ENCODE measurements at places on chromosomes 12 and 14.

DNA sequence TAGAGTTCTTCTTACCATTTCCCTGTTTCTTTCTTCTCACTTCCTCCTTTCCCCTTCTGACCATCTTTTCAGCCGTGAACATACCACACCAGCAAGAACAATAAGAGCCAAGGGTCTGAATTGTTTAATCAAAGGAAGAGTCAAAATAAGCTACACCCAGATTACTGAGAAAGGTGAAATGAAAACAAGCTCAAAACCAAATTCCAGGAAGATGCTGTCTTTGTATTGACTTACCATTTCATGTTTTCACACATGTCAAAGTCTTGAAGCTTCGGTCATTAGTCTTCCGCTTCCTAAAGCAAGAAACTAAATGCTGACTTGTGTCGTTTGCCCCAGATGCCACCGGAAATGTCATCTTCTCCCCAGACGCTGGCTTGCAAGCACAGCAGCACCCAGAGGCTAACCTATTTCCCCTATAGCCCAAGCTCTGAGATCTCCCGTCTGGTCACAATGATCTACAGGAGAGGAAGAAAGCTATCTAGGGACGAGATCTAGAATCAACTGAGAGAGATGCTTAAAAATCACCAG lies 136.5 kb upstream of the AMIGO2 start:
- no peak for DNase-seq

- no peak for DNase-seq
Observed at GRCh38 chr12:116456330-116457082, 102.7 kb upstream of the MAP1LC3B2 start.

GRCh38 chr14:59276235-59276634 lies 87.8 kb downstream of the DAAM1 start:
- DNase-seq, result no peak

DNA sequence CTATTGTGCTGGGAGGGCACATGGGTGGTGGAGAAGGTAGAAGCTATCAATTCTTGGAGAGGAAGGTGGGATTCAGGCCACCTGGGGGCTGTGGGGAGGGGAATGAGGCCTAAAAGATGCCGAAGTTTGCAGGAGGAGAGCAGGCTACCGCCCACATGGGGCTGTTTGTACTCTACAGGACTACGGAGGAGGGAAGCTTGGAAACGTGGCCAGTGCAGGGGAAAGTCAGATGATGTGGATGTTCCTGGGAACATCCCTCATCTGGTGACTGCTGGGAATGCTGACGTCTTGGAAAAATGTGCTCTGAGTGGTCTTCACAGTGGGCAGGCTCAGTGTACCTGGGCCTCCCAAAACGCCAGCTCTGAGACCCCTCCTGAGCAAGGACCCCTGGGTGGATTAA lies 78.5 kb downstream of the TNFAIP2 start:
- DNase-seq, result no peak

- no peak for DNase-seq
Observed at GRCh38 chr14:33163109-33163508, 224.4 kb downstream of the NPAS3 start.

- no peak for DNase-seq
Observed at GRCh38 chr14:53209370-53209769, 56.2 kb upstream of the DDHD1 start.

- peak; percentile 91 for DNase-seq
Observed at GRCh38 chr14:60247994-60248696, 876 bp upstream of the PPM1A start.

- DNase-seq, result no peak
Observed at GRCh38 chr12:92876496-92876895, 52.6 kb downstream of the EEA1 start.

DNA sequence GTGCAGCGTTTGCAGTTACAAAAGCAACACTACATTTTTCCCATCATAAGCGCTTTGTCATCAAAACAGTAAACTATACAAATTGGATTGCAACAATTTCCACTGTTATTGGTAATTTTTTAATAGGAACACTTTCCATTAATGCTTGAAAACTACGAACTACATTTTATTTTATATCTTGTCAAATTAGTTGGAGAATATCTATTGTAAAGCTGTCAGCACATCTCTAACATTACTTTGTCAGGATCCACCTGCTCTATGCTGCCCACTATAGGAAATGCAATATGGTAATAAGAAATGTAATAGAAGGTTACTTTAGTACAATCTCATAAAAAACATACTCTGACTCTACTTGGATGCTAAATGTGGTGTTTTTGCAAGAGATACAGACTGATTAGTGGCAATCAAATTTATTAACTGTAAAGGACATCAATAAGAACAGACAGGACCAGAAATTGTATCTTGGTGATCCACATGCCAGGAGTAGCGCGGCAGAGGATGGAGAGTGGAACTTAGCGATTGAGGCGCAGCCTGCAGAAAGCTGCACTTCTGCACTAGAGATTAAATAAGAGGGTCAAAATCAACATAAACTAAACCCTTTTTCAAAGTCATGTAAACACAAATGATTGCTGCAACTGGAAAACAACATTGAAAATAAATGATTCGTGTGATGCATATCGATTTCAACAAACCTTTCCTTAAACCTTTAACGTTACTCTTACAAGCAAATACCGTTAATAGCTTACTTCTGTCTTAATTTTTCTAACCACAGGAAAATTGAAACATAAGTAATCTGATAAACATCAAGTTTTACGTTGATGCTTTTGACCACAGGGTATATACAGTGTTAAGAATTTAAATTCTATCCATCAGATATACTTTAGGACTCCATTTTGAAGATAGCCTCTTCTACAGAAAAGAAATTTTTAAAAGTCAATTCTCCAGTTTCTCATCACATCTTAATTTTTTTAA lies 3.6 kb upstream of the ARID2 start:
- DNase-seq, result peak; percentile 7

- DNase-seq, result no peak
Observed at GRCh38 chr12:53676656-53677015, 753 bp upstream of the ATP5MC2 start.

GRCh38 chr12:89379839-89380467 lies 27.7 kb upstream of the DUSP6 start:
- no peak for DNase-seq

DNA sequence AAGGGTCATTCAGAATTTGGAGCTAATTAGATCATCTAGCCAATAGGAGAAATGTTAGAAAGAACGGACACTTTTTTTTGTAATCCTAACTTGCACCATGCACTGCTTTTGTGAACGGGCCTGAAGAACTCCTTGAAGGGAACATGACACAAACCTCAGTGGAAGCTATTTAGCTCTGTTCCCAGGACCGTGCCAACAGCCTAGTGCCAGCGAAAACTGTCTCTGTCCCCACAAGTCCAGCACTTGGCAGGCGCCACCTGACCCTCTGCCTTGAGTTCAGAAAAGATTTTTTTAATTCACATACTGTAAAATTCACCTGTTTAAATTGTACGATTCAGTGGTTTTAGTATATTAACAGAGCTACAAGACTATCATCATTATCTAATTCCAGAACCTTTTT lies 31.3 kb upstream of the KCNA5 start:
- DNase-seq, result no peak

DNA sequence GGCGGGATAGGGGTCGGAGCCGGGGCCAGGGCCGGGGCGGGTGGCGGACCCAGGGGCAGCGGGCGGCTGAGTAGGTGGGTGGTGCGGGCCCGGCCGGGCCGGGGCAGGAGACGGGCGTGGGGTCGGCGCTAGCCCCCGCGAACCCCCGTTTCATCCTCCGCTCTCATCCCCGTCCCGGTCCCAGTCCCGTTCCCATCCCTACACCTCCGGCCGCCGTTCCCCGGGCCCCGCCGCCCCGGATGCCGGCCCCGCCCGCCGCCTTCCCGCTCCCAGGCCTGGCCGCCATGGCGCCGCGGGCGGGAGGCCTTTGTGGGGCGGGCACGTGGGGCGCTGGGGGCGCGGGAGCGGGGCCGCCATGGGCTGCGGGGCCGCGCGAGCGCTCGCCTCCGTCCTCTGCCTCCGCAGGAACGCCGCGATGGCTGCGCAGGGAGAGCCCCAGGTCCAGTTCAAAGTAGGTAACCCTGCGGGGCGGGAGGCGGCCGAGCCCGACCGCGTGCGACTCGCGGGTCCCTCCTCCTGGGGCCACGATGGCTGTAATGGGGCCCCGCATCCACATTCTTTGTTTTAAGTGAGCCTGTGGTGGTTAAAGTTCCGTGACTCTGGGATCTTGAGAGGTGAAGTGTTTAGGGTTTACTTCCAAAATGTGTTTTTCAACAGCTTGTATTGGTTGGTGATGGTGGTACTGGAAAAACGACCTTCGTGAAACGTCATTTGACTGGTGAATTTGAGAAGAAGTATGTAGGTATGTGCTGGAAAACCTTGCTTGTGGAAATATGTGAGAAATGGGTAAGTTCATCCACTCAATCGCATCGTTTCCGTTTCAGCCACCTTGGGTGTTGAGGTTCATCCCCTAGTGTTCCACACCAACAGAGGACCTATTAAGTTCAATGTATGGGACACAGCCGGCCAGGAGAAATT lies 572 bp downstream of the RAN start:
- peak; percentile 31 for DNase-seq

DNA sequence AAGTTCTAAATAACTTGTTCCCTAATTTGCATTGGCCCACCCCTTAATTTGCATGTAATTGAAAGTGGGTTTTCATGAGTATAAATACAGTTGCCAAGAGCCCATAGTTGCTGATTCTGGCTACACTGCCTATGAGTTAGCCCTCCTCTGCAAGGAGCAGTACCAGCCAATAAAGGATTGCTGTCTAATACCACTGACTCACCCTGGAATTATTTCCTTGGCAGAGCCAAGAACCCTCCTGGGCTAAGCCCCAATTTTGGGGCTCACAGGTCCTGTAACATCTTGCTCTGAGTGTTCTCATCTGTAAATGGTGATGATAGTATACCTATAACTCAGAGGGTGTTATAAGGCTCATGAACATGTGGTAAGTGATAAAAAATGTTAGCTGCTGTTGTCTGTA lies 6.8 kb downstream of the TTC8 start:
- no peak for DNase-seq

GRCh38 chr12:116207274-116207673 lies 70.2 kb downstream of the MED13L start:
- no peak for DNase-seq

- no peak for DNase-seq
Observed at GRCh38 chr14:51933191-51933590, 56.2 kb upstream of the RTRAF start.

DNA sequence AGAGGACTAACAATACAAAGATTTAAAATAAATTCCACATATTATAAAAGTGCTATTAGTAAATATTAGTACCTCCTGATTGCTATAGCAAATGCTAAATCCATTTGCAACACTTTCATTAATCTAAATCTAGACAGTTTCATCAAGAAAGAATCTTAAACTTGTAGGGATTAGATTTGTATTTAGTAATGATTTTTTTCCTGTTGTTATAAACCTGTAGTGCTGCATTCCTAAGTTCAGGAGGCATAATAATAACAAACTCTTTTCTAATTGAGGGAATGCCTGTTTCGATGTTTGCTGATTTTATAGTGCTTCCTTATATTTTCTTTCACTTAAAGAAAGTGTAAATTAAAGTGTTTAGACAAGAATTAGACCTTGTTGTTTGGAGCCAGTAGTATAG lies 166.1 kb downstream of the FOXA1 start:
- DNase-seq, result no peak

DNA sequence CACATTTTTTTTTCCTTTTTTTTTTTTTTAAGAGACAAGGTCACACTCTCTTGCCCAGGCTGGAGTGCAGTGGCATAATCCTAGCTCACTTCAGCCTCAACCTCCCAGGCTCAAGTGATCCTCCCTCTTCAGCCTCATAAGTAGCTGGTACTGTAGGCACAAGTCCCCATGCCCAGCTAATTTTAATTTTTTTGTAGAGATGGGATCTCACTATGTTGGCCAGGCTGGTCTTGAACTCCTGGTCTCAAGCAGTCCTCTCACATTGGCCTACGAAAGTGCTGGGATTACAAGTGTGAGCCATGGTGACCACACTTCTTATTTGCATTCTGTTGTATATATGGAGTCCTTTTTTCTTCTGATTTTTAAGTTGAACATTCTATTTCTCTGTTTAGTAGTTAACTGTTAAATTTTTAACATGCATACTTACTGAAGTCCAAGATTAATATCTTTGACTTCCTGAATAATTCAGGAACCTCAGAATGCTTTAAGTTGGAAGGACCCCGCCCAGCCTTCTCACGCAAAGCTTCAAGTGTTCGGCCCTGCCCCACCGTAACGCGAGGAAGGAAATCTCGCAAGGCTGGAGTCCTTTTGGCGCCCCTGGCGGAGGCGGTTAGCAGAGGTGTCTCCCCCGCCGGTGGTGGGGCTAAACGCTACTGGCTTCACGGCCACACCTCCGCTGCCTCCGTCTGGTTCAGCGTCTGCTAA lies 21.6 kb downstream of the SPATS2 start:
- DNase-seq, result no peak

GRCh38 chr14:106848330-106849121 lies 1322.1 kb downstream of the TMEM121 start:
- DNase-seq, result peak; percentile 41

GRCh38 chr12:86015026-86015425 lies 140.9 kb downstream of the NTS start:
- no peak for DNase-seq

- no peak for DNase-seq
Observed at GRCh38 chr12:12157424-12157823, 86.7 kb downstream of the BCL2L14 start.

DNA sequence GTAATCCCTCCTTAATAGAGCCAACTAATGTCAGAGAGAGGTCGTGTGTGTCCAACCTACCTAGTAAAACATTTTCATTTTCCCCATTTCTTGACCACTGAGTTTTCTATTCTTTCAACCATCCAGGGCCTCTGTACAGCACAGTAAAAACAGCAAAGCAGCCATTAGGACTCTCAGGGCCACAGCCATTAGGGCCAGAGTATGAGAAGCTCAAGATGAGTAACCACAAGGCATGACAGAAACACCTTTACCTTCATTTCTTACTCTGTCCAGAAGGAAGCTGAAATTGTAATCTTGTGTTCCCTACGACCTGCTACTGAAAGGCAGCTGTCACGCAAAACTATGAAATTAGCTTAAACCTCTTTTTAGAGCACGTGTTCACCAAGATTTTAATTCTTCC lies 2.3 kb downstream of the SPPL3 start:
- DNase-seq, result no peak

DNA sequence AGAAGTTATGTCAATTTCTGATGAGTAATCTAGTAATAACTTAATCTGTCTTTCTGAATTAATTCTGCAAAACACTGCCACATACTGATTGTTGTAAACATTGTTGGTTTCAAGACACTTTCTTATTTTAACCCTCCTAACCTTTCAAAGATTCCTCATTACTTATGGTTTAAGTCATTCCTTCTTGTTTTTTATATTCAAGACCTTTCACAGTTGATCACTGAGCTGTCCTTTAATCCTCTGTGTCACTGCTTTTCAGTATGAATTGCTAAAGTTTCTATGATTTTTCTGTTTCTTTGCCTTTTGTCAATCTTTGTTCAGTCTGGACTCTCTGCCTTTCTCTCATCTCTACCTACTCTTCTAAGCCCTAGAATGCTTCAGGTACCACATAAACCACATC lies 164.7 kb downstream of the RAD51B start:
- DNase-seq, result no peak

DNA sequence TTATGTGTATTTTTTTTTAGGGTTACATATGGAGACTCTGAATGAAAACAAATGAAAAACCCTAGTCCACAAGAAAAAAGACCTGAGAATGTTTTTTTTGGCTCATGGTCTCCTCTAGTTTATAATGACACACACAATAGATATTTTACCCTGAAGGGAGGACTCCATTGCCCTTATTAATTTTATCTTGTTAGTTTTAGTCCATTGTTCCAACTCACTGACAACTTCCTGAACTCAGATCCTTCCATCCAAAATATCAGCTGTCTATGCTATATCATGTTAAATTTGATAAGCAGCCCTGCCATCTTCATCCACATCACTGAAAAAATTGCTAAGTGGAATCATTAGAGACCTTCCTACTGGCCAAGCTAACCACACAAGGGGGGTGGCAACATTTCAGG lies 232.1 kb downstream of the MON2 start:
- no peak for DNase-seq
